ENCODE measurements at places on chromosomes 4 and X.

GRCh38 chr4:24690436-24690835 is 104.9 kb upstream of the SOD3 start:
- peak; percentile 7 for DNase-seq

DNA sequence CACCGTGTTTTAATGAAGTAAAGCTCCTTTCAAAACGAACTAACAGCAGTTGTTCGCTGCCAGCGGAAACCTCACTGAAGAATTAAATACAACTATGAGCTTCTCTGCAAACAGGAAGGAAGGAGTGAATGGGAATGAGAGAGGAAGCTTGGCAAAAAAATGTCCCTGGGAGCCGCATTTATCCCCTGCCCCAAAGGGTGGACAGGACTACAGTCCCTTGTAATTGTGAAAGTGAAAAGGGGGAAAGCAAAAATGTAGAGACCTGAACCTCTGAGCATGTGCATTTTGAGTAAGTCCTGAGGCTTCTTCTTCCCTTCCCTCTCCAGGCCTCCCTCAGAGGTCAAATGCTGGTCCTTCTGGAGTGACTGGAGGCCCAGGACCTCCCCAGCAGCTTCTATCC is 53.8 kb upstream of the BMP2K start:
- DNase-seq, result no peak

- no peak for DNase-seq
Observed at GRCh38 chr4:165879641-165880040, 6.6 kb downstream of the TLL1 start.

DNA sequence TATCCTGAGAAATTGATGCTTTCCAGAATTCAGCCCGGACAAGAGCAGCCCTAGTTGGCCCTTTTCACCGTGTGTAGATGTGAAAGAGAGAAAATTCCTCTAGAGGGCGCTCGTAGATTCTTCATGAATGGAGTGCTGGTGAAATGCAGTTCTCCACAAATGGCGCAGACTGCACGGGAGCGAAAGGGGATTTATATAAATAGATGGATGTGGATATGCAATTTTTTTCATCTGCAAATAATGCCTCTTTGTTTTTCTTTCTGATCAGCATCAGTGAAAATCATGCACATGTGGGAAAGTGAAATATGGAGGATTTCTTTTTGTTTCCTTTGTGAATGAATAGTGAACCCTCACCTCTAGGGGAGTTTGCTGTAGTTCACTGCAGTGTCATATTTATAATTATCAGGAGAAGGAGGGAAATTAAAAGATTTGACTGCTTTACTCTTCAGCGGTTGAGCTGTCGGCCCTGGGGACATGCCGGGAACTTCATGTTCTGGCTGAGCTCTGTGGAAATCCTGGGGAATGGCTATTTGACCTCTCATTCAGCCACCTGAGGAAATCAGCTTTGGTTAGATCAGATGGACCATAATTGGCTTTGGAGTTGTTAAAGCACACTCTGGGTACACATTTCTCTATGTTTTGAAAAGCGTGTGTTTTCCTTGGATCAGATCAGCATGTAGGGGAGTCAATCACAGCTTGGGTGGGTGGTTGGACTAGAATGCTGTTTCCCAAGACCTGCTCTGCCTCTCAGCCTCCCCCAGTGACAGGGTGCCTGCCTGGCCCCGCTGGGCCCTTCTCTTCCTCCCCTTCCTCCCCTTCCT is 115.0 kb upstream of the SHISA3 start:
- peak; percentile 82 for DNase-seq

DNA sequence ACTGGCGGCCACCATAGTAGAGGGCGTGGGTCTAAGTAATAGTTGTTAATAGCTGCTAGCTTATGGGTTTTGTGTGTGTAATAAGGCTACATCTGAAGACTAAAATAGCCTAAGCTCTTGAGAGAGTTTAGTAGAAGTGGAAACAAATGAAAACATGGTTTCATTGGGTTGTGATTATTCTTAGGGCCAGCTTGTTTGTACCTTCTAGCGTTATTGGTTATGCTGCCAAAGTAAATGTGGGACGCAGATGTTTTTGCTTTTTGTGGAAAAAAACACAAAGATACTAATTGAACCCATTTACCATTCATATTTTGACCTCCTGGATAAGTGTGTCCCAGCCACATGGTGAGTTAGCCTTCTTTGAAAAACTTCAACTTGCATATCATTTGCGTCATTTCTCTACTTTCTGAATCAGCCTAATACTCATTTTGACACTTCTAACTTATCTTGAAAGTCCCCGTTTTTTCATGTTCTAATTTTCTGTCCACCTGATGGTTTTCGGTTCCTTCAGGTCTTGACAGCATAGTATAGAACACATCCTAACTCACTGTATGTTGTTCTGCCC is 305.3 kb downstream of the FRMPD4 start:
- no peak for DNase-seq

GRCh38 chr4:108036213-108036612 is 46.5 kb downstream of the HADH start:
- no peak for DNase-seq

- peak; percentile 72 for DNase-seq
Observed at GRCh38 chr4:159191989-159192388, 89.1 kb downstream of the RAPGEF2 start.

DNA sequence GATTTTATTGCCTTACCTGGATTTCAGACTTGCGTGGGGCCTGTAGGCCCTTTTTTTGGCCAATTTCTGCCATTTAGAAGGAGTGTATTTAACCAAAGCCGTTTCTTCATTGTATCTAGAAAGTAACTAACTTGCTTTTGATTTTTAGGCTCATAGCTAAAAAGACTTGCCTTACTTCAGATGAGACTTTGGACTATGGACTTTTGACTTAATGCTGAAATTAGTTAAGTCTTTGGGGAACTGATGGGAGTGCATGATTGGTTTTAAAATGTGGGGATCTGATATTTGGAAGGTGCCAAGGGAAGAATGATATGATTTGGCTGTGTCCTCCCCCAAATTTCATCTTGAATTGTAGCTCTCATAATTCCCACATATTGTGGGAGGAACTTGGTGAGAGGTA is 7.7 kb upstream of the UGT2B10 start:
- no peak for DNase-seq

- no peak for DNase-seq
Observed at GRCh38 chr4:35105486-35105885, 1138.8 kb downstream of the ARAP2 start.

GRCh38 chr4:19300213-19300612 is 951.5 kb upstream of the SLIT2 start:
- peak; percentile 61 for DNase-seq

DNA sequence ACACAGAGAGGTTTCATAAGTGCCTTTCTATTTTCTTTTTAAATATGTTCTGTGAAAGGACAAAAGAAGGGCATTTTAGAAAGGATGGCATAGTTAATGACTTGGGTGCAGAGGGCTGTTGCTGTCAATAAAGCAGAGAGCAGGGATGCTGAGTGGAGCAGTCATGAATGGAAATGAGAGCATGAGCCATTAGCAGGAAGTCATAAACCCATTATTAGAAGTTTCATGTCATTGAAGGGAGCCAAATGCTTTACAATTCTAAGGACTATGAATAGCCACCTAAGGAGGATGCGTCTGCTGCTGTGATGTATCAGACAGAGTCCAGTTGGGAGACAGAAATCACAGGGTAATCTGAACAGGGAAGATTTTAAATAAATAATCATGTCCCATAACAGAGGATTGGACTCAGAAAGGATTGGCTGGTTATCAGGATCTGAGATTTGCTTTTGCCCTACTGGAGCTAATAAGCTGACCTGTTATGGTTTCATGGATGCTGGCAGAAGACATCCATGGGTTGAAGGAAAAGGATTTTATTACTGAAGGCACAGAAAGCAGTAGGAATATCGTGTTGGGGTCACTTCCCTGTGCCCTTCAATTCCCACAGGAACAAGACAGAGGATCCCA is 47.5 kb upstream of the WDR19 start:
- no peak for DNase-seq

- DNase-seq, result no peak
Observed at GRCh38 chrX:40145923-40146261, 48.1 kb upstream of the BCOR start.

- no peak for DNase-seq
Observed at GRCh38 chr4:138005486-138005885, 236.7 kb downstream of the SLC7A11 start.

DNA sequence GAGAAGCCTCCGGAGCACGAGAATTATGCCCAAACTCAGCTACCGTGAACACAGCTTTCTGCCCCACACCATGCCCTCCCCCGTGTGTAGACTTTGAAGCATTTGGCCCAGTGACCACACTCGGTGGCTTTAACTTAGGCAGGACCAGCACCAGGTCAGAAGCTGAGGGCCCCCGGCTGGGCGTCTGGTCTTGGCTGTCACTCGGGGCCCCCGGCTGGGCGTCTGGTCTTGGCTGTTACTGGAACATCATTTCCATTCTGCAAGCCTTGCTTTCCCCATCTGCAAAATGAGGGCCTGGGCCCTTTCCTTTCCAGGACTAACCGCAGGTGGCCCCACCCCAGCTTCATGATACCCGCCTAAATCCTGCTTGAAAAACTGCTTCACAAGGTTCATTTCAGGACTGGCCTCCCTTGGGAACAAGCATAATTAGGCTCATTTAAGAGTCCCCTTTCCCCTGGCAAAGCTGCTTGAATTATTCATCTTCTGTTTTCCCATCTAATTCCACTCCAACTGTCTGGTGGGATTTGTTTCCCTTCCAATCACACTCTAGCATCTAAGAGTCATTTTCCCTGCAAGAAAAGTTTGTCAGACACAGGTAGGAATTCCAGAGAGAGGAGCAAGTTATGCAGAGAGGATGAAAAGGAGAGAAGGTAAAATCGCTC is 82.5 kb downstream of the WFS1 start:
- no peak for DNase-seq

DNA sequence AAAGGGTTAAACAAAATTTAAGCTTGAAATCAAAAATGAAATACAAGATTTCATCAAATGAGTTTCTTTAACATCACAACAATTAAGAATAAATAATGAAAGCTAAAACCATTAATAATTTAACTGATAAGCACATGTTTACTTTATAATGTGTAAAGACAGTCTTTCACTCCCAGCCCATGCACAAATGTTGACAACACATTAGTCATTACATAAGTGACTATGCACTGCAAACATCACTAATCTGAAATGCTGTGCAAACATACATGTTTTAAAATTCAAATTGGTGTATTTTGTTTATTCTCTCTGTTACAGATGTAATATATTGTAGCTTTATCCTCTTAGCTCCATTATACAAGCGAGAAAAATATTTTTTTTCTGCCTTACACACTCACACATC is 220.6 kb upstream of the CPXCR1 start:
- no peak for DNase-seq

GRCh38 chr4:6999172-7000086 is 43.7 kb upstream of the TADA2B start:
- DNase-seq, result no peak

GRCh38 chr4:113293674-113294073 is 244.2 kb downstream of the ANK2 start:
- DNase-seq, result no peak

DNA sequence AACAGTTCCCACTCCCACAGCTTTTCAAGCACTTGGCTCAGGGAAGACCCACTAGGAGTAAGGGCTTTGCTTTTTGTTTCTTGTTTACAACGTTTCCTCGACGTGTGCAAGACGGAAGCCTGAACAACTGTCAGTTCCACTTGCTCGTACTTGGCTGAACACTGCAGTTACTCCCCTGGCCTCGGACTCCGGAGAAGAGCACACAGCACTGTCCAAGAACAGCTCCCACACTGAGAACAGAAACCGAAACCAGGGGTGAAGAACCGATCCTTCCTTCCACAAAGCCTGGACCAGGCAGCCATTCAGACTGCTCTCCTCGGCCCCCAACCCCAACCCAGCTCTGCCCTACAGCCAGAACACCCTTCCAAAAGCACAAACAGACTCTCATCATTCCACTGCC is 25.5 kb downstream of the IRF2 start:
- DNase-seq, result peak; percentile 84
